Activated CD4-positive, alpha-beta T cell treated with anti-CD3 and anti-CD28 coated beads for 1 hour (primary cell): ENCODE measurements at places on chromosomes 7 and 10.
A peak's percentile ranks its signal among the peaks of the same experiment; 100 is the strongest.

DNA sequence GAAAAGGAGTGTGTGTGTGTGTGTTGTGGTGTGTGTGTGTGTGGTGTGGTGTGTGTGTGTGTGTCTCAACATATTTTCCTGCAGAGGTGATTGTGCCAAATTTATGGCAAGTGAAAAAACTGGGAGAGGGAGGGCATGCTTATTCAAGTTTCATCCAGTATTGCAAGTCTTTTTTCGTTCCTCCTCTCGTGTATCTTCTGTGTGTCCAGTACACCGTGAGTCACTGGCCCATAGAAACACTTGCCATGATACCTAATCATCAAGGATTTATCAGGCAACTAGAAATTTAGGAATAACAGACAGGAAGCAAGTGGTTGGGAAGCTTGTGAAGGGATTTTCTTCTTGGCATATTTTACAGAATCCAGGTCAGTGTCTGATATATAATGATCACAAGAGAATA is 820.5 kb downstream of the GATA3 start:
- DNase-seq = no peak

DNA sequence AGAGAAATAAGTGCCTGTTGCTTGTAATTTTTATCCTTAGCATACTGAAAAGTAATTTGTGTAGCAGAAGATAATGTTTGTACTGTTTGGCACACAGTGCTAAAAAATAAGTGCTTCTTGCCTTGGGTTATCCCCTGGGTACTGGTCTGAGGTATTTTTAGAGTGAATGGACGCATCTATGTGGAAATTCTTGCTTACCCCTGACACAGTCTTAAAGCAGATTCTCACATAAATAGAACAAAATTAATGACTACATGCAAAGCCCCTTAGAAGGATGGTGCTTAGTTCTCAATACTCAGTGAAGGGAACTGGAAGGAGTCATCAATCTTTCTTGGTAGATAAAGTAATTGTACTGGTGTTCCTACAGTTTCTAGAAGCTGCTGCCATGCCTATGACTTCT is 548.6 kb downstream of the ARL4A start:
- no peak for DNase-seq

- DNase-seq = no peak
Observed at GRCh38 chr10:3033925-3034324, 33.4 kb upstream of the PFKP start.

DNA sequence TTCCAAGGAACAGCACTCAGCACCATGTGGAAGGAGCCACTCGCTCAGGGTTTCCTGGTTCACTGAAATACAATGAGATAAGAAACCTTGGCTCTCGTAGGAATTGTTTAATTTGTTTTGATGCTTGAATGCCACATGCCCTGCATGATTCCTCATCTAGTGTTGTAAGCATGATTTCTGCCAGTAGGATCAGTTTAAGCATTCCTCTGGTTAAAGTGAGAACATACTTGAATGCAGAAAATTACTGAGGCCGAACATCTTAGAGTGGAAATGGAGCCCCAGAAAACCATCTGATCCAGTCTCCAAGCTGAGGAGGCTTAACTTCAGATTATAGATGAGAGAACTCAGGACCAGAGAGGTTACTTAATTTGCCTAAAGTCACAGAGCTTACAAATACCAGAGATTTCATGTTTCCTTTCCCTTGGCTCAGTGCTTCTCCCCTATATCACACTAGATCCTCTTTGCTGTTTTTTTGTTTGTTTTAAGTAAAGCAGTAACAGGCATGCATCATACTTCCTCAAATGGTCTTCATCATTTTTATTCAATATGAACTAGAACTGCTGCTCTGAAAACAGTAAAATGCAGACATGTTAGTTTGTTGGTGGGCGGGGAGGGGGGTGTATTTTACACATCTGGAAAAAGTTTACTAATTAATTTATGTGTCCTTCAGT is 125.1 kb downstream of the ADAM12 start:
- no peak for DNase-seq

DNA sequence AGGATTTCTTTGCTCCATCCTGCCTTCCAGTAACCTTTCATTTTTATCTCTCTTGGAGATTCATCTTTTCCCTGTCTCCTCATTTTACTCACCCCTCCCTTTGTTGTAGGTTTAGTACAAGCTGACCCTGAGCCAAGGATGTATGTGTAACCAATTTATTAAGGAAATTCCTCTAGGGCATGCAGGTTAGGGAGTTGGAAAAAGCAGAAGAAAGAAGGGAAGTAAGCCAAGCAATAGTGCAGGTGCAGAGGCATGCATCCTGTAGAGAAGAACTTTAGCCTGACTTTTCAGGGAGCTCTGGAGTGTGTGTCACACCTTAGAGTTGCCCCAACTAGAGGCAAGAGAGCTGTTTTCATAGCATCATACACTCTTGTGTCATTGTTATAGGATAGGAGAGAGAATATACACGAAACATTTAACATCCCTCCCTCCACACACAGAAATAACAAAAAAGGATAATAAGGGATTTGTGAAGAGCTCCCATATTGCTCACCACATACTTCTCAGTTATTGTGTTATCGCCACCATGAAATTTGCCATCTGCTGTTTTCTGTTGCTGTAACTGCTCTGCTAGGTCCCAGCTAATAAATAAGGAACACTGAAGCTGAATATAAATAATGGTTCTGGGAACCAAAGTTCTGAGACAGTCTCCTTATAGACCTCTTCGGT is 21.8 kb upstream of the SEMA3C start:
- no peak for DNase-seq

DNA sequence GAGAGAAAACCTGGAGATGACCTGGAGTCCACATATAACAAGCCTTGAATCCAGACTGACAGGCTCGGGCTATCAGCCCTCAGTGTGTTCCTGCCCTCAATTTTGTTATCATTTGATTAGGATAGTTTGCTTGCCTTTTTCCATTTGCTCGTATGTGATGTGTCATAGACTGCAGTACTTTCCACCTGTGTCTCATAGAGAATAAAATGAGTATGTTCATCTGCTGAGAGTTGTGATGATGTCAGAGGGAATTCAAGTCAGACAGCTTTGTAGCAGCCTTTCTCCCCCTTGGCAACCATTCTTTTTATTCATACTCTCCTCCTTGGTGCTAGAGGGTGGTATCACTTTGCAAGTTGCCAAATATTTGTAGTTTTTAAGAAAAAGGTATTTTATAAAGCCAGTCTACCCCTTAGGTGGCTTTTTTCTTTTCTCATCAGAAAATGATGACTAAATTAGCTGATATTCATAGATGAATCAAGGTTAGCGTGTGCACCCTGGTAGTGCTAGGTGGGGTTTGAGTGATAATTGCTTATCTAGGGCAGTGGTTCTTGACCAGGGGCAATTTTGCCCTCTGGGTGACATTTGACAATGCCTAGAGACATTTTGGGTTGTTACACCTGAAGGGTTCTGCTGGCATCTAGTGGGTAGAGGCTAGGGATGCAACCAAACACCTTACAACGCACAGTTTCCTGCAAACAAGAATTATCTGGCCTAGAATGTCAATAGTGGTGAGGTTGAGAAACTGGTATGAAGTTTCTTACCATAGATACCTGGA is 5.4 kb downstream of the SGPL1 start:
- DNase-seq = no peak

DNA sequence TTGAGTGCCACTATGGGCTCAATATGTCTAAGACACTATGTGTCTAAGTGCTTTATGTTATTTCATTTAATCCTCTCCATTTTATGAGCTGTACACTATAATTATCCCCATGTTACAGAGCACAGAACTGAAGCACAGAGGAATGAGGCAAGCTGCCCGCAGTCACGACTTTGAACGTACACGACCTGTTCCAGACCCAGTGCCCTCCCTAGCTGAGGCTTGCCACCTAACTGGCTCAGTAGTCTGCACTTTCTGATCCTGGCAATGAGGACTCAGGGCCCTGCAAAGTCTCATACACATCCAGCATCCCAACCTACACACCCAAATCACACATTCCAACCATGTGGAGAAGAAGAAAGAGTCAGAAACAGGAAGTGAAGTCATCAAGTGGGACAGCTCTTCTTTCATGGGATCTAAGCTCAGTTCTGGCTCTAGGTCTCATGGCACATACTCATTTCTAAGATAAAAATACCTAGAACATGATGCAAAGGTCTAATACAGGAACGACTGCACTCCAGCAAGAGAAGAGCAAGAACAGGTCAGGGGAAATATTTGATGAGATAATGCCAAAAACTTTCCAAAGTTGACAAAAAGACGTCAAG is 42.4 kb upstream of the DDC start:
- DNase-seq = no peak

DNA sequence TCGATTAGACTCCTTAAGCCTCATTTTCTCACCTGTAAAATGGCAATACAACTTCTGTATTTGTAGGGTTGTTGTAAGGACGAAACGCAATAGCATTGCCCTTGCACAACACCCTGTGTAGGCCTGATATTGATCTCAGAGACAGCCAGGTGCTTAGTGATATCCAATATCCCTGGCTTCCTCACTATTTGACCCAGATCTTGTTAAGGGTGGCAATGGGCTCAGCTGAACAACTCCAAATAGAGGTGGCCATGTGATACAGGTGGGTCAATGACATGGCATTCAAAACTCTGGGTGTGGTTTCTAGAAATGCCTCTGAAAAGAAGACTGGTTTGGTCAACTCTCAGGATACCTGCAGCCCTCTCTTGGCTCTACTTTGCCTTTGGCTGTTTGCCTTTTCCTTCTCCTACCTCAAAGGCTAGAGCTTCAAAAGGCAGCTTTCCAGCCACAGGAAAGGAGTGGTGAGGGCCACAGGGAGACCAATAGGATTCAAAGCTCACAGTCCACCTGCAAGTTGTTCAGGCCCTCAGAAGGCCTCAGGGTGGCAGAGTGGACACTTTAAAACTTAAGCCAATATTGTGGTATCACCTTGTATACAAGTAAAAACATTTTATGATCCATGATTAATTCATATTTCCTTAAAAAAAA is 14.9 kb upstream of the GATAD1 start:
- DNase-seq = no peak

DNA sequence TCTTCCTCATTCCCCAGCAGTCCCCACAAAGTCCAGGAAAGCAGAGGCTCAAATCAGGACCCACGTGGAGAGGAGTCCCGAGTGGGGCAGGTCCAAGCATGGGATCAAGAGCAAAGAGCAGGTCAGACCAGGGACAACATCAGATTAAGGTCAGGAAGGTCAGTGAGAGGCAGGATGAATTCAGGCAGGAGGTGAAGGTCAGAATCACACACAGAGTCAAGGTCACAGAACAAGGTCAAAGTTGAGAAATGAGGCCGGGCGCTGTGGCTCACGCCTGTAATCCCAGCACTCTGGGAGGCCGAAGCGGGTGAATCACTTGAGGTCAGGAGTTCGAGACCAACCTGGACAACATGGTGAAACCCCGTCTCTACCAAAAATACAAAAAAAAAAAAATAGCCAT is 2.3 kb downstream of the MYL10 start:
- DNase-seq = no peak

- peak; percentile 55 for DNase-seq
Observed at GRCh38 chr7:74094224-74095101, 10.9 kb downstream of the LIMK1 start.

- no peak for DNase-seq
Observed at GRCh38 chr7:27661811-27662489, 733 bp downstream of the HIBADH start.

DNA sequence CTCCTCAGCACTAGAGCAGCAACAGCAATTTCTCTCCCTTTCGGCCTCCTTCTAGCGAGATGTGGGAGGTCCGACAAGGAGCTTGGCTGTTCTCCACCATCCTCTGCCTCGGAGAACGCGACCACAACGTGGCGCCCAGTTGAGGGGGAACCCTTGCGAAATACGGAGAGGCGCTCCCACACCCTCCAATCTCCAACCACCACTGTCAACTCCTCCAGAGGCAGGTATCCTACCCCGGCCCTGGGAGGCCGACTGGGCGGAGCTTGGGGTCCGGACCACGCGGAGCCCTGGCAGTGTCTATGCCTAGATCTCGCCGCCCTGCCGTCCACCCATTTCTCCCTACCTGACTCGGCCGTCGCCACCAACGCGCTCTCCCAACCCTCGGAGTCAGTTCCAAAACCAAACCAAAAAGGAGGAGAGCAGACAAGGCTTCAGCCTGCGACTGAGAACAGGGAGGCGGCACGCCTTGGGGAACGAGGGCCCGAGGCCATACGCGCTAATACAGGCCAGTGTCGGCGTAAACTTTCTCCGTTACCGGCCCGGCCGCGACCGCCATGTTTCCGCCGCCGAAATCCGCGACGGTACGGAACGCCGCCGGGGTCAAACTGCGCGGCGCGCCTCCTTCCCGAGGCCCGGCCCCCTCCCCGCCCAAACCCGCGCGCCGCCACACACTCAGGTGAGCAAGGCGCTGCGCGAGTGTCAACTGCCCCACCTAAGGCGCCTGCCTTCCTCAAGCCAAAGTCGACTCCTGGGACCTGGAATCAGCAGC is at the start of gene TMEM168:
Gene TMEM168 (minus strand): TSS at position 577 of the 769 bp plus-strand sequence. CDS start 5,568 bp downstream, outside the sequence.
- peak; percentile 82 for DNase-seq

DNA sequence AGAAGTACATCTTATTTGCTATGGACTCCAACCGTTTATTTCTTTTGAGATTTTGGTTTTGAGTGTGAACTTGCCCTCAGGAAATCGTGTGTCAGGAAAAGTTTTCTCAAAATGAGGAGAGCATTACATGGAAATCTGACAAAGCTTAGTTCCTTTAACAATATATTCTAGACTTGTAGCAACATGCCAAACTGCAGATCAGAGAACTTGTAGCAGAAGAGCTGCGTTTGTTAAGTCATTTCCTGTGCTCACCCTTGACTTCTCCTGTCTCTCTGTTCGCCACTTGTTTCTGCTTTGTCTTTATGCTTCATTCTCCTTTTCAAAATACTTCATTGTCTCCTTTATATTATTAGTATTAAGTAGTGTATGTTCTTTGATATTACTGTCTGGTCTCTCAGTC is 116.6 kb upstream of the FOXP2 start:
- DNase-seq = no peak

DNA sequence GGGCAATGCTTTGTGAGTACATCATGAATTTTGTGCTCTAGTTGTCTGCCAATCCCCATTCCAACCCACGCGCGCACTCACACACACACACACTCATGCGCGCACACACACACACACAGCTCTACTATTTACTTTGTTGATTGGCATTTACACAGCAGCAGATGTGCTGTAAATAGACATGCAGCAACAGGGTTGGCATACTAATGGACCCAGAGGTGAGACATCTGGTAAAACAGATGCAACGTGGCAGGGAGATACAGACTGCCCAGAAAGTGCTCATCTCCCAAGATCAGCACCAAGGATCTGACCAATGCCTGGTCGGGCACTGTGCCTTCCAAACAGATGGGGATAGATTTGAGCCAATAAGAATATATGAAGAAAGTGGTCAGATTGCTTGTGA is 873.0 kb downstream of the SORCS3 start:
- DNase-seq = no peak

- DNase-seq = no peak
Observed at GRCh38 chr10:11528286-11528685, 83.2 kb downstream of the USP6NL start.

- no peak for DNase-seq
Observed at GRCh38 chr10:35684586-35684985, 42.5 kb upstream of the FZD8 start.

DNA sequence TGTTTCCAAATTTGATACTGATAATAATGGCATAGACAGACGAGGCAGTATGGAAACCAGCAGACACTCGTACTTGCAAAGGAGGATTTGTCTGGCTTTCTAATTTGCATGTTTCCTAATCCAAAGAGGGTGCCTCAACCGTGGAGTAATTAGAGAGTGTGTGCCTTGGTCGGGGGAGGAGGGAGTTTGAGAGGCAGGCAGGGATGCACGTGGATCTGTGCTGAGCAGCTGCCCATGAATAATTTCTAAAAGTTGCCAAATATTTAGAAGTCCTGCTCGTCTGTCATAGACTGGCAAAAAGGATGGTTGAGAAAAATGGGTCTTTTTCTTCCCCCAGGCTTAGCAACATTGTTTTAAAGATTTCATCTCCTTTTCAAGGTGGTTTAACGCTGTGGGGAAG is 69.4 kb downstream of the PTPRE start:
- DNase-seq = no peak
